ENCODE measurements at places on chromosomes 13 and 19. TPM values are rescaled to one million over a fixed set of nuclear protein-coding genes. Genes with fewer than 3 reads are reported as not detected.

- no peak for DNase-seq
These were observed 864.1 kb downstream of the PCDH17 start for GRCh38 chr13:58495668-58496067.

GRCh38 chr13:51311231-51311630 lies 28.3 kb upstream of the SERPINE3 start:
- no peak for DNase-seq

DNA sequence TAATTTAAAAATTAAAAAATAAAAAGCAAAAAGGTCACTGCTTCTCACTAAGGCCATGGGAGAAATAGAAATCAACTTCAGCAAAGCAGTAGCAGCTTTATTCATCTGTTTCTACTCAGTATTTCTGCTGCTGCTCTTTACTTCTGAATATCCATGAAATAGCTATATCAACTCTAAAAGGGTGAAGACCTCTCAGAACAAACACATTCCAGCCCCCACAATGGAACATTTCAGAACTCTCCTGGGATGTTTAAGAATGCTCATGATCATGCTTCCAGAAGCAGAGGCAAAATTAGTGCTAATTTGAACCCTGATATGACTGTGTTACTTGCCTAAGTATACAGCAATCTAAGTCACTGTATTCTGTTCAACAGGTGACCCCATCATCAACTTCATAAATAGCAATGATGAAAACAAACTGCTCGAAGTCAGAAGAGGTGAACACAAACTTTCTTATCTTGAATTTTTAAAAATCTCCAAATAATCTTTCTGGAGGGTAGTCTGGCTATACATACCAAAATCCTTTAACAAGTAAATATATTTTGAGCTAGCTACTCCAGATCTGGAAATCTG lies 29.6 kb upstream of the DOCK9 start:
- DNase-seq: no peak

- DNase-seq: no peak
These were observed 224.4 kb downstream of the FGF14 start for GRCh38 chr13:102177431-102177830.

DNA sequence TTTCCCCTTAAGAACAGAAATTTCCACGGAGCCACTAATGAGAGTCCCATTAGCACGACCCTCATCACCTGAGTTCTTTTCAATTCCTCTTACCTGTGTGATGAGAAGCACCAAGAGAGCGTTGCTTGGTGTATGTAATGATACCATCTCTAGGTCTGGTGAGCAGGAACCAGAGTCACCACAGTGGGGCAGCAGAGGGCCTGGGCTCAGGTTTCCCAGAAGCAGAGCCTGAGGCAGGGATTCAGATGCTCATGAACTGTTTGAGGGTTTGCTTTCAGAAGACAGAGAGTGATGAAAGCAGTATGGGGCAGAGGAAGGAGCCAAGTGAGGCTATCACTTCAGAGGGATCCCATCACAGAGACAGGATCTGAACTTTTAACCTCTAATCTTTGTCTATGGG lies 3.1 kb upstream of the PTPRH start:
- DNase-seq: no peak

- DNase-seq: no peak
These were observed 7.1 kb downstream of the SMG9 start for GRCh38 chr19:43747557-43748204.

GRCh38 chr13:99294958-99295357 lies 12.2 kb downstream of the GPR183 start:
- DNase-seq: no peak

DNA sequence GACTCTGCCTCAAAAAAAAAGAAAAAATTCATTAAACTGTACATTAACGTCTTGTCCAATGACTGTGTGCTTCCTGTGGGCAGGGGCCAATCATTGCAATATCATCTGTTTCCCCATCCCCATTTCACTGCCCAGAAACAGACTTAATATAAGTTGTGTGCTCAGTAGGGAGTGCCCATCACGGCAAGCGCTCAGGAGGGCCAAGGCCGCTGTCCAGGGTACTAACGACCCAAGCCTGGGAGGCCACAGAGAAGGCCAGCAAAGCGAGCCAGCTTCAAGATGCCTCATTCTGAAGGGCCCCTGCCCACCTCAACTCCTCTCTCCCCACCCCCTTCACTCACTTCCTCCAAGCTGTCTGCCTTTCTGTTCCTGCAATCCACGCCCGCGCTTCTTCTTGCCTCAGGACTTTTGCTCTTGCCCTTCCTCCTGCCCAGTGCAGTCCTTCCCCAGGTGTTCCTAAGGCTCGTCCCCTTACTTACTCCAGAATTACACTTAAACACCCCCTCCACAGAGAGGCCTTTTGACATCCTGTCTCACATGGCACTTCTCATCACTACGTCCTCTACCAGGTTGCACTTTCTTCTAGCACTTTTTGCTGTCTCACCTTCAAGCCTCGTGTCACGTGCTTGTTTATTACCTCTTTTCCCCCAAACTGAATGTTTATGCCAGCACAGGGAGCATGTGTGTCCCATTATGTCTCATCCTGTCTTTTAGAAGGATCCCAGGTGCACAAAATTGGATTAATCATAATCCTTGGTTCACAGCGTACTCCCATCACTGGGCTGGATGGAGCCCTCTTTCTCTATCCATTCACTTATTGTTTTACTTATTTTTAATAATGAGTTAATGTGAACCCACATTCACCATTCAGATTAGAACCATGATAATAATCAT lies 11.3 kb upstream of the POU2F2 start:
- DNase-seq: no peak

DNA sequence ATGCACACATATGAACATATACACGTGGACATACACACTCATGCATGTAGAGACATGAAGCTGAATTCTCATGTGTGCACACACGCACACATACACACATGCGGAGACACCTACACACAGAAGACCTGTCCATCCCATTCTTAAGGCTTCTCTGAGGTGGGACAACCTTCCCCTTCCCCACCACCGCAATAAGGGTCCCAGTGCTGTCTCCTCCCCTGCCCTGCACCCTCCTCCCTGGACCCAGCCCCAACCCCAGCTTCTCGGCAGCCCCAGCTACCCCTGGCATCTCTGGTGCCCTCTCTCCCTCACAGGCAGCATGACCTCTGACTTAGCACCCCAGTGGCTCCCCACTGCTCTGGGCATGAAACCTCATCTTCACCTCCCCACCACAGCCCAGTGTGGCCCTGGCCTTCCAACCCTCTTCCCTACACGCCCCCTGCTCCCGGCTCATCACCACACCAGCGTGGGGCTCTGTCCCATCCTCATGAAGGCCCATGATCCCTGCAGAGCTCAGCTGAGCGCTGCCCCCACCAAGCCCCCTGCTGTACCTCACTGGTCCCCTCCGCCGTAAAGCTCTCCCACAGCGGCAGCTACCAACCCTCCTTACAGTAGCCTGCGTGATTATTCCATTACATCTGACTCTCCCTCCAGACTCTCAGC lies 204.1 kb upstream of the ZNF536 start:
- DNase-seq: no peak

- no peak for DNase-seq
These were observed 28.5 kb downstream of the GARRE1 start for GRCh38 chr19:34282611-34283519.

DNA sequence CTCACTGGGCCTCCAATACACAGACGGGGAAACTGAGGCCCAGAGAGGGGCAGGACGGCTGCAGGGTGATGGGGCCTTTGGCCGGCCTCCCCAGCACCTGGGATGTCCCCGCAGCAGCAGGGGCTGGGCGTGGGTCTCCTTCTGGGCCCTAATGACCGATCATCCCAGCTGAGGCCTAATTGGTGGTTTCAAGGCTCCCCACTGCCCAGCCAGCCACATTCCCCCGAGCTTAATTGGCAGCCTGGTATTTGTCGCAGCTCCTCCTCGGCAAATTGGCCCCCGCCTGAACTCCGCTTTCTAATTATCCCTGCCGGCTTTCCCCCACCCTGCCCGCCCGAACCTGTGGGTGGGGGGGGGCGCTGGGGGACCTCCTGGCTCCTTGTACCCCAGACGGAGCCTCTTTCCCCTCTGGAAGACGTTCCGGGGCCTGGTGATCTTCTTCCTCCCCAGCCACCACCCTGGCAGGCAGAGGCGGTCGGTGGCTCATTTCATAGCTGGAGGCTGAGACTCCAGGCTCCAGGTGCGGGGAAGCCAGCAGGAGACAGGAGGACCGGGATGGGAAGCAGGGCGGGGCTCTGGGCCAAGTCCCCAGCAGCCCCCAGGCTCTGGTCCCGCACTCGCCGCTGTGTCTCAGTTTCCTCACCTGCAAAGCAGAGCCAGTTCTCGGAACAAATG lies 27.2 kb upstream of the WDR18 start:
- no peak for DNase-seq

DNA sequence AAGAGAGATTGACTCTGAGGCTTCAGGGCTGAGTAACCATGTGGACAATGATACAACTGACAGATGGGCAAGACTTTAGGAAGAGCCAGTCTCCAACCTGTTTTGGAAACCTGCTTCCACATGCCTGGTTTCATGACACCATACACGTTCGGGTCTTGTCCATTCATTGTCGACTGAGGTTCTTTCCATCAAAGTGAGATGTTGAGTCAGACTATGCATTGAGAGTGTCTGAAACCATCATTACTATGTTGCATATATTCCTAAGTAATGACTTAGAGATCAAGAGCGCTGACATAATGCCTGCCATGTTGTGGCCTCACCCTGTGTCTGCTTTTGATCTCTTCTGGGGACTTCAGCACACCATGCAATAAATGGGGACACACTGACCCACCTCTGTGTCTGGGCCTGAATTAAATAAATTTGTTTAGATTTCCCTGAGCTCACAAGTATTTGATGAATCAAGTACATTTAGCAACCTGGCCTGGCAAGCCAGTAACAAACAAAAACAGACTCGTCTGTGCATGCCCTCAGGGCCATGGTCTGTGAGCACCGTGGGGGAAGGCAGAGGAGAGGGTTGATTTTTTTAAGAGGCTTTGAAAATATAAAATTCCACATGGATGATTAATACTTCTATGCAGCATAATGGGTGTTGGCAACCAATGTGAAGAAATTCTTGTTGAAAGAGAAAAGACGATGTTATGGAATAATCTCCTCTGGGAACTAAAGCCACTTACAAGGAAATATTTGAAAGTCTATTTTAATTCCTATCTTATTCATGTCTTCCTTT lies 49.9 kb upstream of the UBAC2 start:
- DNase-seq: no peak

DNA sequence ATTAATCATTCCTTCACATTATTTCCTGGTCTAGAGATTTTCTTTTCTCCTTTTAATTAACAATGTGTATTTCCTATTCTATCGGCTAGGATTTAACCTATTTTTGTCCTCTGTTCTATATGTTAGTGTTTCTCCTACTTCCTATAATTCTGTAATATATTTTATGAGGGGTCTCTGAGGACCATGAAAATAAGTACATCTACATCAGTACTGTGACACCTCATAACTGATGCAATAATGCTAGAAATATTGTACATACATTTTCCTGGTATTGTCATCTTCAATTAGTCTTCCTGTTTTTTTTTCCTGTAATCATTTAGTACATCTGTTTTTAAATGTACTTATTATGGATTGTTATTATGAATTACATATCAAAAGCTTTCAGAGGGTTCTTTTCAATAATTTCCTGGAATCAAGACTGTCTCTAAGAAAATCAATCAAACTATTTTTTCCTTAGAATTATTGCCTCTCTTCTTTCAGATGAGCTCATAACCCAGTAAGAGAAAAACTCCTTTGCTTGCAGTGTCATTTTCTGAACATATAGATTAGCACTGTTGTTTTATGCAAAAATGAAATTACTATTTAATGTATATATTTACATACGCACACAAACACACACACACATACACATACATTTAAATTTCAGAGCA lies 1004.3 kb downstream of the SLITRK5 start:
- no peak for DNase-seq

GRCh38 chr13:94561126-94561525 lies 34.8 kb downstream of the TGDS start:
- DNase-seq: no peak

GRCh38 chr13:33676045-33676989 lies 141.6 kb upstream of the RFC3 start:
- no peak for DNase-seq

DNA sequence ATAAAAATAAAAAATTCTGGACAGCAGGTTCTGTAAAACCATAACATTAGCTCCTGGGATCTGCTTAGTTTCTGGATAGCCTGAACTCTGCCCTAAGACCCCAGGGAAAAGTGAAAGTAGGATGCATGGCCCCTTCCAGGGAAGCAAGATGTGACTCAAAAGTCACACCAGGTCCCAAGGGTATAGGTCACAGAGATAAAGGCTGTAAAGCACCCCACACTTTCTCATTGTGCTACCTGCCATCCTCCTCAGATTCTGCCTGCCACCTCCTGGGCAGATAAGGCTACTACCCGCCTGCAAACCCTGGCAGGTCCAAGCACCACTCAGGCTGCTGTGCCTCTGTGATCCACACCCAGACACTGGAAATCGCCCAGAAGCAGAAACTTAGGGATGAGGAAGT lies 20.6 kb downstream of the FFAR2 start:
- DNase-seq: no peak

- no peak for DNase-seq
These were observed 8.5 kb downstream of the BLVRB start for GRCh38 chr19:40457048-40457447.

DNA sequence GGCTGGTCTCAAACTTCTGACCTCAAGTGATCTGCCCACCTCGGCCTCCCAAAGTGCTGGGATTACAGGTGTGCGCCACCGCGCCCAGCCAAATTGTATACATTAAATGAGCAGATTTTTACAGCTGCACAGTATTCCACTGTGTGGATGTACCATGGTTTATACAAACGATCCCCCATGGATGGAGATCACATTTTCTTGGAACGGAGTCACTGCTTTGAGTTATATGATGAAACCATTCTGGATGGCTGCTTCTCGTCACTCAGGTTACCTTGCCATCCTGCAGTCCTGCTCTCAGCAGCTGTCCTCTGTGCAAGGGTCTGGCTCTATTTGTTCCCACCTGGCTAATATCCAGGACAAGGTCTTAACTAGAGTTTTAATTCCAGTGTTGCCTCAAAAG lies 39.1 kb upstream of the SLC15A1 start:
- no peak for DNase-seq

DNA sequence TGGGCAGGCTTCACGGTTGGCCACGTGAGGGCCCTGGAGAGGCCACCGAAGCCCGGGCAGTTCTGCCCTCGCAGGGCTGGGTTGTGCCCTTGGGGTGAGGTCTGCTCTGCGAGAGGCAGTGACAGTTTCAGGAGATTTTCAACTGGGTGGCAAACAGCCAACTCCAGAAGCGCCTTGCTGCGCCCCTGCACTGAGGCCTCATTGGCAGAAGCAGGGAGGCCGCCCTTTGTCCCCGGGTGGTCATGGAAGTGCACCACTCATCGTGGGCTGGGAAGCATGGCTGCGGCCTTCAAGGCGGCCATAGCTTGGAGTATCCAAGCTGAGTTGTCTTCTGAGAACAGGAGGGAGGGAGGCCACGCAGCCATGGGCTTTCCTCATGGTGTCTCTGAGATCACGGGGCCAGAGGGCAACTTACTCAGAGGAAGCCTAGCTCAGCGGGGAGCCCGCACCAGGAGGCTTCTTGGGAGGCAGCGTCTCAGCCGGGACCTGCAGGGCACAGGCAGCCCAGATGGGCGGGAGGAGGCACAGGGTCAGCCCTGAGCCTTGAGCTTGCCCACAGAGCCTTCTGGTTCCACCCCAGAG lies 14.8 kb downstream of the PLEKHJ1 start:
- DNase-seq: no peak

- no peak for DNase-seq
These were observed 31.8 kb upstream of the SPART start for GRCh38 chr13:36377826-36378468.

CEACAM4 gene
- not detected for total RNA-seq

TUBGCP3 gene
- 23.8 TPM for total RNA-seq

USHBP1 gene
- 0.29 TPM for total RNA-seq

TMEM255B gene
- 1.9 TPM for total RNA-seq

DCLK1 gene
- total RNA-seq: 47.1 TPM

RFXAP gene
- total RNA-seq: 7.8 TPM

ZNF470 gene
- total RNA-seq: 5.1 TPM

ZIC5 gene
- total RNA-seq: 0.05 TPM

CCDC97 gene
- total RNA-seq: 26.7 TPM

ZNF575 gene
- total RNA-seq: 2.6 TPM
